Mesothelial cell of epicardium (in vitro differentiated cells): ENCODE measurements at places on chromosomes 3 and 15.

- no peaks in the 10 kb centered on the region for H3K36me3 ChIP-seq
- no peak overlapping the region for H3K4me3 ChIP-seq
- peaks cover 18% of the 10 kb centered on the region for H3K4me1 ChIP-seq
- DNase-seq = no peak
These were observed 412.8 kb upstream of the WNT5A start for GRCh38 chr3:55899887-55900286.

DNA sequence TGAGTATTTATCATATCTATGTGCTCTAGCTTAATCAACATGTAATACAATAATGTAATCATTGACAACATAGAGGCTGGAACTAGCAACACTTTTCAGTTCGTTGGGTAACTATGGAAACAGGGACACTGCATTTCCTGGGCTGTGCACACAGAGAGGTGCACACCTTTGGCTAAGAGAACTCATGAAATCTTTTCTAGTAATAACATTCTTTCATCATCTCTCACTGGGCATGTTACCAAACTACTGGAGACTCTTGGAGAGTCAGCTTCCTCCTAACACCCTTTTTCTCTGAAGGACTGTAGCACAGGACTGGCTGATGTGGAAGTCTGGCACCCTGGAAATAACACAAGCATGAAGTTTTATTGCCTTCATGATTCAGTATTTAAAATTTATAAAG lies 135.6 kb downstream of the KCNMB2 start:
- H3K36me3 ChIP-seq = no peaks in the 10 kb centered on the region
- peak overlapping the region; percentile 55 for H3K27ac ChIP-seq
- no peaks in the 10 kb centered on the region for H3K27me3 ChIP-seq
- H3K4me1 ChIP-seq = peaks cover 42% of the 10 kb centered on the region
- no peak for DNase-seq

GRCh38 chr15:91807122-91807521 lies 46.4 kb upstream of the SLCO3A1 start:
- H3K36me3 ChIP-seq = no peaks in the 10 kb centered on the region
- H3K27me3 ChIP-seq = peaks cover 51% of the 10 kb centered on the region
- H3K4me3 ChIP-seq = no peak overlapping the region
- DNase-seq = no peak
- no peak overlapping the region for H3K27ac ChIP-seq

GRCh38 chr3:111712294-111713167 lies 117.4 kb upstream of the ZBED2 start:
- DNase-seq = no peak
- no peaks in the 10 kb centered on the region for H3K27me3 ChIP-seq
- H3K27ac ChIP-seq = peak overlapping the region; percentile 55
- no peaks in the 10 kb centered on the region for H3K36me3 ChIP-seq
- no peak overlapping the region for H3K4me3 ChIP-seq

DNA sequence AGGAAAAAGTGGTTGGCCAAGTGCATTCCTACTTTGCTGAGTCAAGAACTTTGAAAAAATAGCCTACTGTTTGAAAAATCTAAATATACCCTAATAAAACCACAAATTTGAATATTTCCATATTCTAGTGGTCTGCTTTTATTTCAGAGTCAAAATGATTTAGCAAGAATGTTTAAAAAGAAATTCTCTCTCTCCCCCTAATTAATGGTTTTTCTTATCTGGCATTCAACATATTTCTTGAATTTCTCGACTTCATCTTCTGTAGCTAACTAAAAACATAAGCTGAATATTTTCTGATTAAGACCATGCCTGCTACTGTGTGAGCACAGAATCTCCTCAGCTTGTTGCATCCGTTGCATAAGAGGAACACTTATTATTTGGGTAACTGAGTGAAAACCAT lies 563.5 kb upstream of the TBL1XR1 start:
- DNase-seq = no peak
- H3K27me3 ChIP-seq = no peaks in the 10 kb centered on the region
- peaks cover 10% of the 10 kb centered on the region for H3K4me1 ChIP-seq
- no peak overlapping the region for H3K4me3 ChIP-seq

DNA sequence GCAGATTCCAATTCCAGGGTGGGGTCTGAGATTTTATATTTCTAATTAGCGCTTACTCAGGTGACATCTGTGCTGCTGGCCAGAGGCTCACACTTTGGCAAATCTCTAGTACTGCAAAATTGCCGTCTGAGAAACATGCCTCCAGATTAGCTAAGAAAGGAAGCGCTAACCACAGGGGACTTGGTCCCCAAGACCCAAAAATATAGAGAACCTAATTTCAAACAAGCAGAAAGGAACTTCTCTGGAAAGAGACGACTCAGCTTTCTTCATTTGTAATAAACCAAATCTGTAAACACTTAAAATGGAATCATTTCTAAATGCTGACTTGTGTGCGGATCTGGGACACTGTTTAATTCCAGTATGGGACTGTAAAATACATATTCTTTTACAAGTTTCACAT lies 55.7 kb downstream of the B3GNT5 start:
- peaks cover 12% of the 10 kb centered on the region for H3K4me1 ChIP-seq
- H3K4me3 ChIP-seq = no peak overlapping the region
- no peaks in the 10 kb centered on the region for H3K36me3 ChIP-seq
- DNase-seq = no peak
- H3K27me3 ChIP-seq = no peaks in the 10 kb centered on the region

DNA sequence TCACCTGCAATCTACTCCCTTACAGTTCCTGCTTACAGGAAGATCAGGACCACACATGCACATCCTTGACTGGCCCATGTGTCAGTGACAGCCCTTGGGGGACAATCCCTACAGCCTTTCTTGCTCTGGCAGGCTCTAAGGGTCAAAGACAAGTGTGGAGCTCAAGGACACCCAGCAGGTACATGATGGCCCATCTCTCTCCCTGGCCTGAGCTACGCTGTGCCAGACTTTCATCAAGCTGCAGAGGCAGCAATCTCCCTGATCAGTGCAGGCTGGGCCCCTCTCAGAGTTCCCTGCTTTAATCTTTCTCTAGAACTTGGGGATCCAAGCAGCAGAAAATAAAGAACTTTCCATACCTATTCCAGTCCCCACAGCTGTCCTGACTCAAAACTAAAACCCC lies 2.6 kb downstream of the SEMA7A start:
- H3K4me1 ChIP-seq = peaks cover 19% of the 10 kb centered on the region
- H3K36me3 ChIP-seq = no peaks in the 10 kb centered on the region
- no peak overlapping the region for H3K27ac ChIP-seq

DNA sequence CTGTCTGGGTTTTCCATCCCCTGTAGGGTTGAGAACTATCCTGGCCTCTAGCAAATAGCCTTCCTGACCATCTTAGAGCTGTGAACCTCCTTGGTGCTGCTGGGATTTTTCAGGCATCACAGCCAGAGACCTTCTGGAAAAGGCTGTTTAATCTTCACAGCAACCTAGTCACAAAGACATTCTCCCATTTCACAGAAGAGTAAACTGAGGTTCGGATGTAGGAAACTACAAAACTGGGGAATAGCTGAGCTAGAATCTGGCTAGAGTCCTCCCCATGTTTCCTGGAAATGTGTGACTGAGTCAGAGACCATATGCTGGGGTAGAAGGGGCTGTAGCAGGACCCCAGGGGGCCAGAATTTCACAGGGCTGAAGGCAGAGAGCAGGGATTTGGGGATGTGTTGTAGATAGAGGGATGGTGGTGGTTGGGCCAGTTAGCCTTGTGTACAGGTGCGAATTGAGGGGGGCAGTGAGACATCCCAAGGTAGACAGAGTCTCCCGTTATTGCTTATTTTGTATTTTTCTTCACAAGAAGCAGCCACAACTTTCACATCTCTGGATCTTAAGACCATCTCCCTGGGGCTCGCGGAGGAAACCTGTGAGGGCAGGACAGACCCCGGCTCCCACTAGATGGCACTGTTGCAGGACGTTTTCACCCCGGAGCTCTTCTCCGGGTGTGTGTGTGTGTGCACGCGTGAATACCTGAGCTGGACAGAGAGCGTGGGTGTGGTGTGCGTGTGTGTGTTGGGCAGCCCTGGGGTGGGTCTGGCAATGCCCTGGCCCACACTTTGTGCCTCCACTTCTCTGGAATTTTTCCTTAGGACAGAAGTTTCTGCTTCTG lies 66.9 kb upstream of the PRR23C start:
- peak; percentile 81 for DNase-seq
- H3K36me3 ChIP-seq = no peaks in the 10 kb centered on the region
- peaks cover 65% of the 10 kb centered on the region for H3K27me3 ChIP-seq

GRCh38 chr3:190877925-190878324 lies 15.4 kb upstream of the GMNC start:
- peaks cover 4% of the 10 kb centered on the region for H3K27me3 ChIP-seq
- no peaks in the 10 kb centered on the region for H3K36me3 ChIP-seq
- no peak overlapping the region for H3K27ac ChIP-seq
- H3K4me3 ChIP-seq = no peak overlapping the region

DNA sequence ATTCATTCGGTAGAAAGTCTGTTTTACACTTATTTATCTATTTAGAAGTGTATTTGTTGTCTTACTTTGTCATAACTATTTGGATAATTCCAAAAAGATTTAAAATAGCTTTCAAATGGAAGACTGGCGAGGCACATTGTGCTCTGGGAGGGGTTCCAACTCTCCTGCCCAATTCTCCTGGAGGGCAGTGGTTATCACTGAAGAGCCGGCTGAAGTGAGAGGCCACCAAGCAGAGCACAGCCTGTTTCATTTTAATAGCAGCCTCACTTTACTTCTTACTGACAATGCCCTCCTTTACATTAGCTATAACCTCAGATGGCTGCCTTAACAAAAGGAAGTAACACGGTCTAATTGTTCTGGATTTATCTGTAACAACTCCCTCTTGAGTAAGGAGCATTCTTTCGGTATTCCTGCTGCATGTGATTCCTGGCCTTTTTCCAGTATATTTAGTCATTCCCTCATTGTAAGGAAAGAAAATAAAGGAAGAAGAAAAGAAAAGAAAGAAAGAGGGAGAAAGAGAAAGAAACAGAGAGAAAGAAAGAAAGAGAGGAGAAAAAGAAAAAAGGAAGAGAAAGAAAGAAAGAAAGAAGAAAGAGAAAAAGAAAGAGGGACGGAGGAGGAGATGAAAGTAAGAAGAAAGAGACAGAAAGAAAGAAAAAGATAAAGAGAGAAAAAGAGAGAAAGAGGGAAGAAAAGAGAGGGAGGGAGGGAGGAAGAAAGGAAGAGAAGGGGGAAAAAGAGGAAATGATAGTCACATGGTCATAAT lies 339.8 kb upstream of the WNT5A start:
- no peaks in the 10 kb centered on the region for H3K27me3 ChIP-seq
- H3K27ac ChIP-seq = no peak overlapping the region
- no peak for DNase-seq
- peaks cover 9% of the 10 kb centered on the region for H3K4me1 ChIP-seq
- no peak overlapping the region for H3K4me3 ChIP-seq

- no peaks in the 10 kb centered on the region for H3K27me3 ChIP-seq
- H3K4me1 ChIP-seq = peaks cover 42% of the 10 kb centered on the region
- peak overlapping the region; percentile 98 for H3K27ac ChIP-seq
- no peaks in the 10 kb centered on the region for H3K36me3 ChIP-seq
These were observed 86.4 kb upstream of the ALDH1L1 start for GRCh38 chr3:126266850-126267168.

DNA sequence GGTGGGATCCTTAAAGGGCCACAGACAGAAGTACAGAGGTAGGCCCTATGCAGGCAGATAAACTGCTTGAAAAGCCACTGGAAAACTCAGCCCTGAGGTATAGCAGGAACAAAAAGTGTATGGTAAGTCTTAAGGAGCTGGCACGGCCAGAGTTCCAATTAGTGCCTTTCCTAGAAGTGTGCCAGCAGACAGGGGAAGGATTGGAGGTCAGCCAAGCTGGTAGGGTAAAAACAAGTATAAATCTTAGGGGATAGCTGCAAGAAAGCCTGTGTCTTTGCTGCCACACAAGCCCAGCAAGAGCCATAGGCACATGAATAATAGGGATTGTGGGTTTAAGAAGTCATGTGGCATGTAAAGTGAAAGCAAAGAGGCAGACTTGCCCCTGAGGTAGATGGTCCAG lies 582.5 kb downstream of the PLOD2 start:
- no peak overlapping the region for H3K4me3 ChIP-seq
- no peaks in the 10 kb centered on the region for H3K36me3 ChIP-seq
- no peak overlapping the region for H3K27ac ChIP-seq

DNA sequence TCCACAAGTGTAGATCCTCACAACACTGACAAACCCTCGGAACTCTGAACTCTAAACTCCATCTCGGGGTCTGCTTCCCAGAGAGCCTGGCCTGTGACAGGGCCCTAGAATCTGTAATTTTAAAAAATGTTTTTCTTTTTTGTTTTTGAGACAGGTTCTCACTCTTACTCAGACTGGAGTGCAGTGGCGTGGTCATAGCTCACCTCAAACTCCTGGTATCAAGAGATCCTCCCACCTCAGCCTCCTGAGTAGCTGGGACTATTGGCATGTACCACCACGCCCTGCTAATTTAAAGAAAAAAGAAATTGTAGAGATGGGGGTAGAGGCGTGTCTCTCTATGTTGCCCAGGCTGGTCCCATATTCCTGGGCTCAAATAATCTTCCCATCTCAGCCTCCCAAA lies 26.2 kb downstream of the CRABP1 start:
- no peaks in the 10 kb centered on the region for H3K36me3 ChIP-seq
- H3K27ac ChIP-seq = no peak overlapping the region
- H3K4me3 ChIP-seq = no peak overlapping the region
- H3K27me3 ChIP-seq = peaks cover 5% of the 10 kb centered on the region
- no peak for DNase-seq

DNA sequence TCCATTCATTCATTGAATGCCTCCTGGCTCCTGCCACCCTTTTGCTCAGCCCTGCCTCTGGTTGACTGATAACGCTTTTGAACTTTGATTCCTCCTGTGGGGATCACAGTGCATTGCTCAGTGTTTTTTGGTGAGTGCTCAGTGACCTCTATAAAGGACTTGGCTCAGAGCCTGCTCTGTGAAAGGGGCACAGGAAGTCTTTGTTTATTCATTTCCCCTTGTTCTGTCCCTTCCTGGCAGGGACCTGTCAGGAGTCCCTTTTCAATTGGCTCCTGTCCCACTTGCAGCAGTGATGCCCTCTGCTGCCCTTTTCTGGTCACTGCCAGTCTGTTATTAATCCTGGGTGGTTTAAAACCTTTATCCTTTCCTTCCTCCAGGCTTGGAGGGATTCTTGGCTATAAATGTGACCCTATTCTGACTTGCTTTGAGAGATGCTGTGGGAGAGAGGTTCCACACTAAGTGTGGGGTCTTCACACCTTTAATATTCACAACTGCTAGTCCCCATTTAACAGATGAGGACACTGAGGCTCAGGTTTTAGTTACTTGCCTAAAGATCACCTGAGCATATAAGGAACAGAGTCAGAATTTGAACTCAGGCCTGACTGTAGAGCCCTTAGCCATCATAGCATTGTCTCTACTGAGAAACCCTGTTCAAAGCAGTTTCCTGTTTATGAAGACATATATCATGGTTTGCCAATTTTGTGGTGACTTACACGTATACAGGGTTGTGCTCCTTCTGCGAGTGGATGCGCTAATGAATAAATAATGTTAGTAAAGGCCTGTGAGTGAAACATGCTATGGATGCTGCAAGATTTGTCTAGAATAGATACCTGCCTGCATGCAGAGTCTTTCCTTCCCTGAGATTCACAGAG lies 23.2 kb upstream of the TATDN2 start:
- H3K4me1 ChIP-seq = peaks cover 5% of the 10 kb centered on the region
- H3K27ac ChIP-seq = no peak overlapping the region
- no peak overlapping the region for H3K4me3 ChIP-seq

DNA sequence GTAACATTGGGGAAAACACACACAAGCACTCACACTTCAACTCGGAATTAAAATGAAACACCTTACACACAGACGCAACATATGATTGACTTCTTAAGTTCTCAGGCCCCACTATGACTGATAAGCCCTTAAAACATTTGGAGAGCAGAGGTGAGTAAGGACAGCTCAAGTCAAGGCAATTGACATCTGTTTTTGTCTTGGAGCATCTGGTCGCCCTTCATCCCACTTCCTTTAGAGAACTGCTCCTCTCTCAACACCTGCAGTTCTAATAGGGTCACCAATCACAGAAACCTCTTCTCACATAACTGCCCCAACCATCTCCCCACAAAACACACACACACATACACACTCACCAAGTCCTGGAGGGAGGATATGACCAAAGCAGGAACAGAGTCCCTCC lies 43.4 kb downstream of the ERC2 start:
- H3K36me3 ChIP-seq = peaks cover 9% of the 10 kb centered on the region
- H3K4me3 ChIP-seq = no peak overlapping the region
- no peaks in the 10 kb centered on the region for H3K27me3 ChIP-seq
- H3K4me1 ChIP-seq = peaks cover 13% of the 10 kb centered on the region
